SK-MEL-5 (cell line): ENCODE measurements at places on chromosomes 6 and 20.
A peak's percentile ranks its signal among the peaks of the same experiment; 100 is the strongest.

GRCh38 chr20:32326504-32326845, 31.7 kb upstream of the ASXL1 start:
- DNase-seq: no peak

GRCh38 chr6:170367241-170367640, 60.7 kb downstream of the FAM120B start:
- DNase-seq: no peak

DNA sequence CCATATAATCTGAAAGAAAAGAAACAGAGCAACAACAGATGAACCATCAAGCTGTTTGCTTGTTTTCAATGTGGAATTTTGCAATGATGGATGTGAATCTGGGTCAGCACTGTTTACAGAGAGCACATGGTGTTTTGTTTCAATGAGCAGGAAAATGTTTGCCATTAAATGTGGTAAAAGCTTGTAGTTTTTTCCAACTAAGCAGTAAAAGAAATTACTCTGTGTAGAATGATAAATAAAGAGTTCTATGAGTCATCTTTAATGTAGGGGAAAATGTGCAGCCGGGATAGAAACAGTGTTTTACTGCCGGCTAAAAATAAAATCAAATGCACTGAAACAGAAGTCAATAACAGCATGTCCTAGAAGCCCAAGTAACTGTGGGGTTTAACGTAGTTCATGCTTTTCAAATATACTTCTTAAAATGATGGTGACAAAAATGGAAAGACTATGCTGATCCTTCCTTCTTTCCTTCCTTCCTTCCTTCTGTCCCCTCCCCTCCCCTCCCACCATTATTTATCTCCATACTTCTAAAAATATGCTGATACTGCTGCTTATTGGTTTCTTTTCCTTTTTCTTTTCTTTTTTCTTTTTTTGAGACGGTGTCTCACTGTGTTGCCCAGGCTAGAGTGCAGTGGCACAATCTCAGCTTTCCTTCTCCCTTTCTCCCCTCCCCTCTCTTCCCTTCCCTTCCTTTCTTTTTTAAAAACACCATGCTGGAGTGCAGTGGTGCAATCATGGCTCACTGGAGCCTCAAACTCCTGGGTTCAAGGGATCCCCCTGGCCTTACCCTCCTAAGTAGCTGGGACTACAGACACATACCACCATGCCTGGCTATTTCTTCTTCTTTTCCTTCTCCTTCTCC, 6.3 kb upstream of the NAA20 start:
- DNase-seq: no peak

DNA sequence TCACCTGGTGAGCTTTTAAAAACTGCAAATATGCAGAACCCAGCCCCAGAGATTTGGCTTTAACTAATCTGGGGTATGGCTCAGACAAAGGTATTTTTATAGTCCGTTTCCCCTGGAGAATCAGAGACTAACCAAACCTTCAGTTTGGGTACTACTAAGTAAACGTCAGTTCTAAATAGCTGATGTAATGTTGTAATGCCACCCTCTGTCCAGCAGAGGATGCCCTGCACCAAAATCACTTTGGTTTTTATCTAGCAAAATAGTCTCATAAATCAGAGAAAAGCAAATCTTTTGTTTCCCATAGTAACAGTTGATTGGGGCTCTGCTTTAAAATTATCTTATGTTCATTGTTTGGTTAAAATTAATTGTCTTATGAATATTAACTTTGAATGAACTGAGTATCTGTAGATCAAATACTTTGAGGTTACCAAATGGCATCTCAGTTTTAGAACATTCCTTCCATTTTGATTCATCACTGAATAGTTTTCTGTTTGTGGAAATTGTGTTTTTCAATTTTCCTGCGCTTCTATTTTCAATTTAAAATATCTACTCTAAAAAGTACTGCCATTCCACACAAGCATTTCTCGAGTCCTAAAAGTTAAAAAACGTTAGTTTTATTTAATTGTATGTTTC, 278.3 kb upstream of the PLCB4 start:
- peak; percentile 77 for DNase-seq

DNA sequence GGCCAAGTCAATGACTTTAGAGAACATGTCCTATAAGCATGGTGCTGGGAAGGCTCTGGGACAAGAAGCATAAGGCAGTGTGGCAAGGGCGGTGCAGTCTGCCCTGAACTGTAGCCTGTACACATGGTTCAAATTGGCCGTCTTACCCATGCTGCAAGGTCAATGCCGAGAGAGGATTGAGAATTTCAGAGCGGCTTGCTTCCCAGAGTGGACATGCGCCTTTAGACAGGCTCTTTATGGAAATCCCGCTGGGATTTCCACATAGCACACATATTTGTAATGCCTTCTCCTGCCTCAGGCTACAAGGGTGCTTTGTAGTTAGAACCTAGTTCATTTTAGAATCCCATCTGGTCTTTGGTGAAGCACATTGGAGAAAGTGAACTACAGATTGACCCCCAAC, 36.1 kb upstream of the CEP162 start:
- peak; percentile 79 for DNase-seq

DNA sequence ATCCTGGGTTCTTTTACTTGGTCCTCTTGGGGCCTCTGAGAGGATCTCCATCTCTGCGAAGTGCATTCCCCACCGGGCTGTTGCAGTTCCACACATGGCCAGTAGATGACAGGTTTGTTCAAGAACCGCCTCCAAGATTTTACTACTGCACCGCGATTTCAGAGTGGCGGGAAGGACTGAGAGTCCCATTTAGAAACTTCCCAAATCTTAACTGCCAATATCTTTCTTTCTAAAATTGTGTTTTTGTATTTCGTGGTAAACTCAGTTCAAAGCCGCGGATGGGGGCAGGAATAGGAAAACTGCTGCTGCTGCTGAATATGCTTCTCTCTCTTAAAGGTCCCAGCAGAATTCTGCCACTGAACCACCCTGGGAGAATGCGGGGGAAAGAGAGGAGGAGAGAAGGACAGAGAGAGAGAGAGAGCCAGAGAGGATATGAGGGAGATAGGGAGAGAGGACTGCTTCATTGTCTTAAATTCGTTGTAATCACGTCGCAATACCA, 8.6 kb upstream of the BTNL2 start:
- peak; percentile 78 for DNase-seq

DNA sequence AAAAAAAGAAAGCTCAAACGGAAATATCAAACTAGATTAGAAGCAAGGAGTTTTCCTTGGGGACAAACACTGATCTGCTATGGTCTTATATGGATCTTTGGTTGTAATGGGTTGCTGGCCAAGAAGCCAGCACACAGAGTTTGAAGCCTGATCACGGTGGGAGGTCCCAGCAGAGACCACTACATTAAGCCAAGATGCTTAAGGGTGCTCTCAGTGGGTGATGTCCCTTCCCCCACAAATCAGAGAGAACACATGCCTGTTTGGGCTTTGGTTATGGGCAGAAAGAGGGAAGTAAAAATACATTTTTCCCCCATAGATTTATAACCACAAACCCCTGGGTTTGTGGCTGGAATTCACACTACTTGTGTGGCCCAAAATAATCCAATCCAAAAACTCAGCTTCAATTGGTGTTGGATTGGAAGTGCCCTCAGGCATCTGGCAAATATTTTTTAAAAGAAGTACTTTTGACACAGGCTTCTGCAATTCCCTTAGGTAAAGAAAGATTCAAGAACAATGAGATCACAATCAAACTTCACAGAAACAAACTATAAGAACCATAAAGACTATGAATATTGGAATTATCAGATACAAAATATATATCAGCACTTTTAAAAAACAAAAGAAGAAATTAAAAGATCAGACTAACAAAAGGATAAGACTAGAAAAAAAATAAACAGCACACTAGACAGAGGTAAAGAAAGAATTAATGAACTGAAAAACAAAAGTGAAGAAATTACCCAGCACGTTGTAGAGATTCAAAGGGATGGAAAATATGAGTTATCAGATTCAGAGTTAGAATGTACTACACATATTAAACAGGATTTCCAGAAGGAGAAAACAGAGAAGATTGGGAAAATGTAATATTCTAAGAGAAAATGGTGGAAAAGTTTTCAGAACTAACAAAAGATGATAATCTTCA, 44.7 kb downstream of the ESF1 start:
- DNase-seq: no peak

DNA sequence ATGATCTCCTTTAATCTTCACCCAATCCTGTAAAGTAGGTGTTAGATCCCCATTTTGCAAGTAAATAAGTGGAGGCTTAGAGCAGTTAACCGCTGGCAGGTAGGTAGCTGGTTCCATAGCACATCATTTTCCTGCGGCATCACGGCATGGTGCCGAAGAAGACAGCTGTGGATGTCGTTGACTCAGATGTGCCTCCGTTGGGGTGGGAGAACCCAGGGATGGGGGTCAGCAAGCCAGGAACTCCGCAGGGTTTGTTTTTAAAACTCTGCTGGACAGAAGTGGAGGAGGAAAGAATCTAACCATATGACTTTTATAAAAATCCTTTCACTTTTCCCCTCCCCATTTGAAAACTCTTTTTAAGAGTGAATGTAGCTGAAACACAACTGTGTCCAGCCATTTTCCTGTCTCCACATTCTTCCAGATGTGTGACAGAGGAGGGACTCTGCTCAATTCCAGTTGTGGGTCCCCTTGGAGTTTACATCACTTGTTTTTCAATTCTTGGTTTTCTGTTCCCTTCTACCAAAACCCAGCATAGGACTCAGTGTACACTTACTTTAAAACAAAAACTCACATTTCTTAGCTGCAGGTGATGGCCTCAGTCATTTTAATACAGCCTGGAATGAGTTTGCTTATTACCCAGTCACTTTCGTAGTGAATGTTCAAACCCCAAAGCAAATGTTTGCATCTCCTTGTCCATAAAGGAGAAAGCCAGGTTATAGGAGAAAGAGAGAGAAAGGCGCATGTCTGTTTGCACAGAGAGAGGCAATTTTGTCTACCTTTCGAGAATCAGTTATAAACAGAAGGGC, 27.6 kb upstream of the PI16 start:
- DNase-seq: no peak

GRCh38 chr6:63742060-63742459, 106.5 kb downstream of the PHF3 start:
- no peak for DNase-seq

DNA sequence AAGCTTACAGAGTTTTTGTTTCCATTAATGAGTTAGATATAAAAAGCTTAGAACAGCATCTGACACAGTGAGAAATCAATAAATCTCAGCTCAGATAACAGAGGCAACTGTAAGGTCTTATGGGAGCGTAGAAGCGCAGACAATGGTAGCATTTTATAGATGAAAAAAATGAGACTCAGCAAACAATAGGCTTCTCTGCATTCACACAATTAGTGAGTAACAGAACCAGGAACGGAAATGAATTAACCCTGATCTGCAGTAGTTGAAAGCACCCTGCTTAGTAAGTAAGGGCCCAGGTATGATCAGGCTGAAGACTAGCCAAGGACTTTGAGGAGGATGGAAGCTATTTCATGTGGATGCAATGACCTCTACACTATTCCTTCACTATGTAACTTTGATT, 147.2 kb upstream of the EYA4 start:
- DNase-seq: peak; percentile 90

- DNase-seq: peak; percentile 54
These were observed 58.2 kb downstream of the DNAH8 start for GRCh38 chr6:38773338-38773737.

- no peak for DNase-seq
These were observed at the start of gene CLPSL1 for GRCh38 chr6:35780719-35781118. CLPSL1 (plus strand) TSS chr6:35781019; CDS start chr6:35781111, 92 bp downstream.

- no peak for DNase-seq
These were observed 63.7 kb downstream of the PSMG4 start for GRCh38 chr6:3322366-3322890.

DNA sequence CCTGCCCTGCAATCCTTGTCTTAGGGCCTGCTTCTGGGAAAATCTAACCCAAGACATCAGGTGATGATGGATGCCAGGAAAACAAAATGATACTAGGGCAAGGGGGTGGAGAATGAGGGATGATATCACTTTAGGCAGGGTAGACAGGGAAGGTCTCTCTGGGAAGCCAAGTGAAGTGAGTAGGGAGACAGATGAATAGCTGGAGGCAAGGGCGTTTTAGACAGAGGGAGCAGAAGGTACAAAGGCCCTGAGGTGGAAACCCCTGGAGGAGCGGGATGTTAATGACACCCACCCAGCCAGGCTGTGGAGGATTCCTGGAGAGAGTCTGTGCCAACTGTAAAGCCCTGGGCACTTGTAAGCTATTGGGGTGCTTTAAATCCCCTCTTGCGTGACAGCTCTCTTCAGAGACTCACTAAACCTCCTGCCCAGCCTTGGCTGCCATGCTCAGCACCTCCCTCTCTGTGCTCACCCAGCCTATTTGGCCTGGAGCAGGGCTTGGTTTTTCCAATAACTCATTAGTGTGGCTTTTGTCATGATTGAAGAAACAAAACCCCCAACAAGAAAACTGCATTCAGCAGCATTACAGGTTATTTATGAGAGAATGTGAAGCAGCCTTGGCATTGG, 12.4 kb upstream of the MDGA1 start:
- DNase-seq: no peak

DNA sequence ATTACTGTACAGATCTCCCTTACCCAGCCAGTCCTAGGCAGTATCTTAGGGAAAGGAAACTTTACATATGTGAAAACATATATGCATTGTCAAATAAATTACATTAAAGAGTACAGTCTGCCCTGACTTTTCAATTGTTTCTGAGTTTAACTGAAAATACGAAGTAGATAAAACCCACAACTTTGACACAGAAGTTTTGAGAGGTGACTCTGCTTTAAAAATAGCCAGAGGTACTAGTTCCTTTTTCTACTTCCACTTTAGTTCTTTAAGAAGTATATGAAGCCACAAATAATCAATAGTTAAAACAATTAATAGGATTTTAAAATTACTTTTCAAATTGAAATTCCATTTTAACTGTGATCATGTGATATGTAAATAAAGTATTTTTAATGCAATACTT, 62.9 kb downstream of the BMP5 start:
- DNase-seq: no peak

DNA sequence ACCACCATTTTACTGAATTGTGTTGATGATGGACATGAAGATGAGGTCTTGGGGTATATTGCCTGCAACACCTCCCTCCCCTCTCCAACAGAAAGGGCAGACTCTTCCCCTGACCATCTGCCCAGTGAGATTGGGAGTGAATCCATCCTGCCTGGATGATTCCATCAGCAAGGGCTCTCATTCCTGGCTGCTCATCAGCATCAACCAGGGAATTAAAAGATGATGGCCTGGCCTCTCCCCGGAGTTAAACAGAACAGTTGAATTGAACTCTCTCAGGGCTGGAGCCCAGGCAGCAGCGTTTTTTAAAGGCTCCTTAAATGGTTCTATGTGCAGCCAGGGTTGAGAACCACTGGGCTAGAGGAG, 14.6 kb upstream of the MRPS18A start:
- DNase-seq: no peak

DNA sequence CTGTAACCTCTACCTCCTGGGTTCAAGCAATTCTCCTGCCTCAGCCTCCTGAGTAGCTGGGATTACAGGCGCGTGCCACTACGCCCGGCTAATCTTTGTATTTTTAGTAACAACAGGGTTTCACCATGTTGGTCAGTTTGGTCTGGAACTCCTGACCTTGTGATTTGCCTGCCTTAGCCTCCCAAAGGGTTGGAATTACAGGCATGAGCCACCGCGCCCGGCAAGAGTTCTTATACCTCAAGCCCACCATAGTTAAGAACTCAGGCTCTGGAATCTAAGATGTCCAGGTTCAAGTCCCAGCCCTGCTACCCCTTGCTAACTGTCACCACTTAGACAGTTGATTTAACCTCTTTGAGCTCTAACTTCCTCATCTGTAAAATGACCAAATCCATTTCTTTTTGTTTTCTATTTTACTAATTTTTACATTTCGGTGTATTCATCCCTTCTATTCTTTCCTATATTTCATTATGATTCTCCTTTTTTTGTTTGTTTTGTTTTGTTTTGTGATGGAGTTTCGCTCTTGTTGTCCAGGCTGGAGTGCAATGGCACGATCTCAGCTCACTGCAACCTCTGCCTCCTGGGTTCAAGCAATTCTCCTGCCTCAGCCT, 104.8 kb upstream of the ZNF217 start:
- no peak for DNase-seq

GRCh38 chr6:87139236-87139635, 16.1 kb upstream of the ZNF292 start:
- DNase-seq: peak; percentile 65
